ENCODE measurements at places on chromosomes 16 and 17.

DNA sequence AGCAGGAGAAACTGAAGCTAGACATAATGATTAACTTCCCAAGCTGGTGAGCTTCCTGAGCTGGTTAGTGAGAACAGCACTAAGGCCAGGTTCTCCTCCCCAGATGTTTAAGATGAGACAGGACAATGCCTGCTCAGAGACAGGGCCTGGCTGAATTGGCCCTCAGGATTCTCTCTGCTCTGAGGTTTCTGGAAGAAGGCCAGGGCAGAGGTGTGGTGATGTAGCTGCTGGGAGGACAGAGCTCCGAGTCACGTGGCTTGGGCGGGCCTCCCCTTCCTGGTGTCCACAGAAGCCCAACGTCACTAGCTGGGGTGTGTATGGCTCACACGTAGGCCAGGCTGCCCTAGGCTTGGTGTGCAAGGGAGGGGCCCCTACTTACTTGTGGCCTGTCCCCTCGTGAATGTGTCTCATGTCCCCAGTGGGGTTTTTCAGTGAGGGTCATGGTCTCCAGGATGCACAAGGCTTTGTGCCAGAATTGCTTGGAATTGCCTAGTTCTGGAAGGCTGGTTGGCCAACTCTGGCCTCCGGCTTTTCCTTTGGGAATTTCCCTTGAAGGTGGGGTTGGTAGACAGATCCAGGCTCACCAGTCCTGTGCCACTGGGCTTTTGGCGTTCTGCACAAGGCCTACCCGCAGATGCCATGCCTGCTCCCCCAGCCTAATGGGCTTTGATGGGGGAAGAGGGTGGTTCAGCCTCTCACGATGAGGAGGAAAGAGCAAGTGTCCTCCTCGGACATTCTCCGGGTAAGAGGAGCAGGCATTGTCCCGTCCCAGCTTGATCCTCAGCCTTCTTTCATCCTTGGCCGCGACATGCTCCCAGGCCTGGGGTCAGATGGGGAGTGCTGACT, 3.4 kb downstream of the NOD2 start:
- peak; percentile 46 for DNase-seq

GRCh38 chr17:77884019-77884418, 74.5 kb upstream of the TNRC6C start:
- peak; percentile 30 for DNase-seq

DNA sequence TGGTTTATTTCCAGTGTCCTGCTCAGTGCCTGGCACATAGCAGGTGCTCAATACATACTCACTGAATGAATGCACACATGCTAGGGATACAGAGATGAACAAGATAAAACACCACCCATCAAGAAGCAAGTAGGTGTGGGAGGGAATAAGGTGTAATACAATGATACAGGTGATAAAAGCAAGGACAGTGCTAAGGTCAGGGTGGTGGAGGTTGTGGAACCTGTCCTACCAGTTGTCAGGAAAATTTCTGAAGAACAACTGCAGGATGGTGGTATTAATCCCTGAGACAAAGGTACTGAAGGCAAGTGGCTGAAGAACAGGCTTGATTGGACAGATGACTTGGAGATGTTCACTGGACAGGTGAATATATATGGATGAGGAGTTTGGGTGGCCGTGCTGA, 1.8 kb downstream of the KNOP1 start:
- DNase-seq = no peak

GRCh38 chr17:75317671-75318070, 28.4 kb upstream of the SLC25A19 start:
- DNase-seq = no peak

DNA sequence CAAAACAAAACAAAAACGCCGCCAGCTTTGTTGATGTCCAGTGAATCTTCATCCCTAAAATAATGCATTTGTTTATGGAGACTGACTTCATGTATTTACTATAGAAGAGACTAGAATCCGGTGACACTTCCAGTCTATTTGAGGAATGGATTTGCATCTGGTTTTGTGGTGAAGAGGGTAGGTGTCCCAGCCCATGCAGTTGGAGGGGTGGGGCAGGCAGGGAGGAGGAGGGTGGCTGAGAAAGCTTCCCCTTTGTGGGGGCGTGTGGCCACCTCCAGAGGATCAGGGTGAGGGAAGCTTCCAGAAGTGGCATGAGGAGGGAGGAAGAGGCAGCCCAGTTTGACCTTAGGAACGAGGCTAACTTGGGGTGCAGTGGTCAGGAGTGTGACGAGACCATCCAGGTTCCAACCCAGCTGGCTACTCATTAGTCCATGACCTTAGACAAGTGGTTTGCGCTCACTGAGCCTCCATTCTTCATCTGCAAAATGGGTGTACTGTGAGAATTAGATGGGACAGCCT, 69.5 kb downstream of the CMIP start:
- no peak for DNase-seq

GRCh38 chr16:83054283-83054682, 427.5 kb downstream of the CDH13 start:
- DNase-seq = no peak

DNA sequence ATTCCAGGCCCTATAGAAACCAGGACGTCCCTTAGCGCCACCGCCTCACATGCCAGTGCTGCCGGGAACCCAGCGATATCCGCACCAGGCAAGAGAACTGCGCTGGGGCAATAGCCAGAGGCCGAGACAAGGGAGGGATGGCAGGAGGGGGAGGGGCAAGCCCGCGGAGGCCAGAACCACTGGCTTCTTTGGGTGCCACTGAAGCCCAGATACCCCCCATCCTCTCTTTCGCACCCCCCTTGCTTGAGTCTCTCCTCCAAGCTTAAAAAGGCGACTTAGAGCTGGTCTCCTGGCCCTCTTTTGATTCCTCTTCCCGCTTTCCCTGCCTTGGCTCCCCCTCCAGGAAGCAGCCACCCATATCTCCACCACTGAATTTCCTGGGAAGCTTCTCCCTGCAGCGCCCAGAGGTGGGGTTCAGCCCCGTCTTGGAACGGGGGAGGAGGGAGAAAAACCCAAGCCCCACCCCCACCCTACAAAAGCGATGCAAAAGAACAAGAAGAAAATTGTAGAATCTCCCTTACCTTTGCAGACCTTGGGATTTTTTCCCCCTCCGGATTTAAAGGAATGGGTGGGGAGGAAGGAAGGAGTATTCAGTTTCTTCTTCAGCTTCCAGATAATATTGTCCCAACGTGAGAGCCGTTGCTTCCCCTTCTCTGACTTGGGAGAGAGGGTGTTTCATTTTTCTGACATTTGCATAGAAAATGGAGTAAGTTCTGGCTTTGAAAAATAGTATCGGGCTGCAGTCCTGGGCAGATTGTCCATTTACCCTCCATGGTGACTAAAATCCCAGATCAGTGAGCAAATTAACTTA, 622 bp downstream of the HOXB6 start:
- no peak for DNase-seq

DNA sequence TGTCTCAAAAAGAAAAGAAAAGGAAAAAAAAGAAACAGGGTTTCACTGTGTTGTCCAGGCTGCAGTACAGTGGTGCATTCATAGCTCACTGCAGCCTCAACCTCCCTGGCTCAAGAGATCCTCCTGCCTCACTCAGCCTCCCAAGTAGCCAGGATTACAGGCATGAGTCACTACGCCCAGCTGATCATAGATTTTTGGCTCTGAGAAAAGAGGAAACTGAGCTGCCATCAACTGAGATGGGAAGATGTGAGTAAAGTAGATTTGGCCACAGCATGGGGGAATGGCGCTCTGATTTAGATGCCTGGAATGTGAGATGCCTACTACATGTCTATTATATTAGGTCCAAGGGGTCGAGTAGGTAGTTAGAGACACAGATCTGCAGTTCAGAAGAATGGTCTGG, 5.9 kb upstream of the NAGS start:
- DNase-seq = peak; percentile 57

GRCh38 chr16:9827062-9827752, 355.0 kb downstream of the GRIN2A start:
- no peak for DNase-seq

DNA sequence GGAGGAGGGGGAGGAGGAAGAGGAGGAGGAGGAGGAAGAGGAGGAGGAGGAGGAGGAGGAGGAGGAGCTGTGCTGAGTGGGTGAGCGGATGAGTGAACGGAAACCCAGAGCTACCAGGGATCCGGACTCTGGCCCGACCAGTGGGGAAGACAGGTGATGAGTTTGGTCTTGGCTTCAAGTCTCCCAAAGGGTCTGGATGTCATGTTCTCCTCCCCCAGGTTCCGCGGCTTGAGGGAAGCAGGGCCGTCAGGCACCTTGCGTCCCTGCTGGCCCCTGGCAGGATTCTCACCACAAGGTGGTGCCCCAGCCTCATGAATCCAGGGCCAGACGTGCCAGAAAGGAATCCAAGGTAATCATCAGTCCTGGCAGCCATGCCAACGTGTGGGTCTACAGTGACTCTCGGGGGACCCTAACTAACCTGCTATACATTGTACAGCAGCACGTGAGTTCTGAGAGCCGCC, 13.5 kb upstream of the ABAT start:
- DNase-seq = peak; percentile 42

GRCh38 chr17:16101440-16101839, 101.8 kb downstream of the TTC19 start:
- no peak for DNase-seq

DNA sequence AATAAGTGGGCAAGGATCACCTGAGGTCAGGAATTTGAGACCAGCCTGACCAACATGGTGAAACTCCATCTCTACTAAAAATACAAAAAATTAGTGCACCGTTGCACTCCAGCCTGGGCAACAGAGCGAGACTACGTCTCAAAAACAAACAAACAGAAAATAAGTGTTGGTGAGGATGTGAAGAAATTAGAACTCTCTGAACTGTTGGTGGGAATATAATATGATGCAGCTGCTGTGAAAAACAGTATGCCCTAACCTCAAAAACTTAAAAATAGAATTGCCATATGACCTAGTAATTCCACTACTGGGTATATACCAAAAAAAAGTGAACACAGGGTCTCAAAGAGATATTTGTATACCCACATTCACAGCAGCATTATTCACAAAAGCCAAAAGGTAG, 26.1 kb downstream of the GLG1 start:
- DNase-seq = no peak

DNA sequence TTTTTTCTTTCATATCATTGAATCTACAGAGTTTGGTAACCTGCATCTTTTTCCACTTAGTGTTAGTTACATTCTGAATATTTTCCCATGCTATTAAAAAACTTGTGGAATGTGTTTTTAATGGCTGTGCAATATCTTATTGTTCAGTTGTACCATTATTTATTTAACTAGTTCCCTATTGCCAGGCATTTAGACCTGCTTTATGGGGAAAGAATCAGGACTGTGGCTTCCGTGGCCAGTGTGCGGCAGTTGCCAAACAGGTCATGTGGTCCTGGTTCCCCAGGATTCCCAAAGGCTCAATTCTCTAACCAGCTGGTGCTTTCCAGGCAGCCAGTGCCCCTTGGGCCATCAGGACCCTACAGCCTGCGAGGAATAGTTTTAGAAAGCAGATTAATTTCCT, 30.8 kb downstream of the NDEL1 start:
- peak; percentile 62 for DNase-seq

DNA sequence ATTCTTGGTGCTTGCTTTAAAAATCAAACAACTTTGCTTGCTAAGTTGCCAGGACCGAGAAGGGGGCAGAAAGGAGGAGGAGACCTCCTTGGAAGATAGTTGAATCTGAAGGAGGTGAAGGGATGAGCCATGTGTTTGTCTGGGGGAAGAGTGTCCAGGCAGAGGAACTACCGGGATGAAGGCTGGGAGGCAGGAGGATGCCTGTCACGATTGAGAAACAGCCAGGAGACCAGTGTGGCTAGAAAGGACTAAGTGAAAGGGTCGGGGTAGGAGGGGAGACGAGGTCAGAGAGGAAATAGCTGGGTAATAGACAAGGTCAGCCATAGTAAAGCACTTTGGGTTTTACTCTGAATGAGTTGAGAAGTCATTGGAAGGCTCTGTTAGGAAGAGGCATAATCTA, 38.9 kb upstream of the CSNK2A2 start:
- no peak for DNase-seq

GRCh38 chr16:17944345-17944744, 392.2 kb downstream of the NPIPA8 start:
- DNase-seq = no peak

GRCh38 chr17:47373002-47373401, 49.2 kb downstream of the EFCAB13 start:
- DNase-seq = no peak

- no peak for DNase-seq
These were observed 15.5 kb downstream of the SPNS2 start for GRCh38 chr17:4514206-4514605.

GRCh38 chr17:18344021-18344420, 19.3 kb downstream of the SHMT1 start:
- DNase-seq = no peak

DNA sequence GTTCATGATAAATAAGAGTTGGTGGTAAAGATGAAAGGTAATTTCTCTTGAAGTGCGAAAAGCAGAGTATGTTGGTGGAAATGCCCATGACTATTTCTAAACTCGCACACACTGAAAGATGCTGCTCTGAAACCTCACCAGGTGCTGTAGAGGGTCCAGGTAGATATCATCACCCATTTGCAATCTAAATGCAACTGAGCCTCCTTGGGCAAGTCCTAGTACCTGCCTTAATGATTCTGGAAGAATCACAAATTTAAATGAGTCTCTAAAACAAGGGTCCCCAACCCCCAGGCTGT, 5.9 kb upstream of the MMD start:
- no peak for DNase-seq

DNA sequence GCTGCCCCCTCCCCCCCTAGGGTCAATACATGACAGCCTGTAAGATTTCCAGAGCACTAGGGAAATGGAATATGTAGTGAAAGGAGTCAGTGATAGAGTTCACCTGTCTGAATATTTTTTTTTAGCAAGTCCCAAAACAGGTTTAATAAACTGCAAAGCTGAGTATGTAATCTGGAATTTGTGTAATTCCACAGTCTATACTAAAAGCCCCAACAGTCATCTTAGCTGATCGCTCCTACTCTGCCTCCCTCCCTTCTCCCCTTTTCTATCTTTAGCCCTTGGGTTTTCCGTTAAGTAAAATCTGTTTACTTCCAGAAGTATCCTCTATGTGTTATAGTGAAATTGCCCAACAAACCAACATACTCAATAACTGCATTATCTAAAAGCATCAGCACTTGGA, 3.5 kb downstream of the CDH13 start:
- peak; percentile 68 for DNase-seq

- peak; percentile 79 for DNase-seq
These were observed 47.4 kb downstream of the PLXDC1 start for GRCh38 chr17:39104046-39104445.

DNA sequence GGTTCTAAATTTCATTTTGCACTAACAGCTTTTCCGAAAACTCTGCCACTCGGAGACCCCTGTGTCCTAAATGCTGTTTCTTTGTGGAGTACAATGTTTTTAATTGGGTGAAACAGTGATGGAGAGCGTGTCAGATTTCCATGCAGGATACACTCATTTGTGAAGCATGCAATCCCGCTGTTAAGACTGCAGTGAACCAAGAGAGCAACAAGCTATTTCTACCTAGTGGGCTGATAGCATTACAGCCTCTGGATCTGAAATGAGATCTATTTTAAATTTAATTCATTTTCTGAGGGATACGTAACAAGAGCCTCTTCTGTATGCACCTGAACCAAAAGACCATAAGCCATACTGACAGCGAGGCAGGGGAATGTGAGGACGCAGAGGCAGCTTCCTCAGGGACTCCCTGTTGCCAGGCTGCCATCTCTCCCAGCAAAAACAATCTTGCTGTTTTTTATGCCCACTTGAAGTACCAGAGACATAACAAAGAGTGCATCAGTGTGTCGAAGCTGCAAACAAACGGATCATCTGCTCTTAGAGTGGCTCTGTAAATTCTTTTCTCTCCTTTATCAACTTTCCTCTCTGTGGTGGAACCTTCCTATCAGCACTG, 199.9 kb upstream of the COX10 start:
- peak; percentile 15 for DNase-seq

All from fibroblast of lung (primary cell).